ENCODE measurements at places on chromosomes 4 and X. TPM values are rescaled to one million over a fixed set of nuclear protein-coding genes. Genes with fewer than 3 reads are reported as not detected.

DNA sequence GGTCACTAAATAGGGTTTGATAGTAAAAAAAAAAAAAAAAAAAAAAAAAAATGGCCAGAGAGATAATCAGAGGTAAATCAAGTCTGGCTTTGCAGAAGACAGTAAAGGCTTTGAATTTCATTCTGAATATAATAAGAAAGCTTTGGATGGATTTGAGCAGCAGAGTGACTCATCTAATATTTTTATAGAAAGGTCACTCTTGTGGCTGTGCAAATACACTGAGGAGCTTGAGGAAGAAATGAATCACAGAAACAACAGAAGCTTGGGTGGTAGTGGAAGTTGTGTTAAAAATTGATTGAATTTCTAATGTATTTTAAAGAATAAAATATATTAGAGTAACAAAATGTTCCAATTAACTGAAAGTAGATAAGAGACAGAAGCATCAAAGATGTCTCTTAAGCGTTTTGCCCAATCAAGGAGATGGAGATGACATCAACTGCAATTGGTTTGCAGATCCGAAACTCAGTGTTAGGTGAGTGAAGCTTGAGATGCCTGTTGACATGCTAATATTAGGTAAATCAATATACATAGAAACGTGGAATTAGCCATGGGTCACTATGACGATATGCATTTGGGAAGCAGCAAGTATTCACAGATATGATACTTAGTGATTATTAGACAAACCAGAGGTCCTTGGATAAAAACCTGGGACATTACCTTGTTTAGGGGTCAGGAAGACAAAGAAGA is 280.5 kb downstream of the GPM6A start:
- H3K27me3 ChIP-seq = no peaks in the 10 kb centered on the region
- no peaks in the 10 kb centered on the region for H3K36me3 ChIP-seq
- no peak for DNase-seq
- H3K4me1 ChIP-seq = peaks cover 3% of the 10 kb centered on the region

GRCh38 chr4:107388736-107389274 is 331.2 kb downstream of the PAPSS1 start:
- no peak overlapping the region for H3K4me3 ChIP-seq
- no peaks in the 10 kb centered on the region for H3K4me1 ChIP-seq
- DNase-seq = no peak
- no peaks in the 10 kb centered on the region for H3K36me3 ChIP-seq
- H3K27ac ChIP-seq = no peak overlapping the region

DNA sequence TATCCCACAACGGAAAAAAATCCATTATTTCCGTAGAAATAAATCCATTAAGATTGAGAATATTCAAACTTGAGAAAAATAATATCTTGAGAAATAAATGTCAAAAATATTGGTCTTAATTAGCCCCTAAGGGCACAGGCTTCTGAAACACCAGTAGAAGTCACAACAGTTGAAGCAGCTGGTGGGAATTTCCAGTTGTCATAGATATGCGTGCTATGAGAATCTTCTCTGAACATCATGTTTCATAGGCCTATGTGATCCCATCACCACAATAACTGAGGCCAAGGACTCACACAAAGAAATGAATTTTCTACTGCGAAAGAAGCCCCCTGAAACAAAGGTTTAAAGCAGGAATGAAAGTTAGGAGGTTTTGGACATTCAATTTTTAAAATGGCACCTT is 292.0 kb downstream of the DTHD1 start:
- DNase-seq = no peak
- no peaks in the 10 kb centered on the region for H3K36me3 ChIP-seq
- no peaks in the 10 kb centered on the region for H3K27me3 ChIP-seq
- no peak overlapping the region for H3K4me3 ChIP-seq
- H3K27ac ChIP-seq = no peak overlapping the region

GRCh38 chrX:16436348-16437188 is 213.4 kb upstream of the S100G start:
- peak; percentile 47 for DNase-seq
- no peak overlapping the region for H3K27ac ChIP-seq
- no peaks in the 10 kb centered on the region for H3K27me3 ChIP-seq
- H3K36me3 ChIP-seq = no peaks in the 10 kb centered on the region

GRCh38 chrX:10548688-10549087 is 71.7 kb downstream of the MID1 start:
- no peak for DNase-seq
- no peaks in the 10 kb centered on the region for H3K36me3 ChIP-seq
- no peak overlapping the region for H3K4me3 ChIP-seq
- H3K27ac ChIP-seq = no peak overlapping the region
- no peaks in the 10 kb centered on the region for H3K4me1 ChIP-seq

DNA sequence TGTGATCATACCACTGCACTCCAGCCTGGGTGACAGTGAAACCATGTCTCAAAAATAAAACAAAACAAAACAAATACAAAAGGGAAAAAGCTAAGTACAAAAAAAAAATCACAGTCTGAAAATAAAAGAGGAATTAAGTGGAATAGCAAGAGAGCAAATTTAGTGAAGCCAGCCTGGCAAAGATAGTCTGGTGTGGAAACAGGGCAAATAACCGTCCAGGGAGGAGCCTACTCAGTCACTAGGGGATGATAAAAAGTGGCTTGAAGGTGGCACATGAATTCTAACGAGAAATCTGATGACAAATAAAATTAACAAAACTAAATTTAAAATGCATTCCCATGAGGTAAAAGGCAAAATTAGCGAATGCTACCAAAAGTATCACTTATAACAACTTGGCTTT is 8.2 kb downstream of the PDGFC start:
- H3K27me3 ChIP-seq = no peaks in the 10 kb centered on the region
- DNase-seq = no peak
- H3K27ac ChIP-seq = peak overlapping the region; percentile 82
- no peak overlapping the region for H3K4me3 ChIP-seq
- no peaks in the 10 kb centered on the region for H3K4me1 ChIP-seq
- H3K36me3 ChIP-seq = no peaks in the 10 kb centered on the region

- H3K27ac ChIP-seq = no peak overlapping the region
- no peak for DNase-seq
- no peaks in the 10 kb centered on the region for H3K36me3 ChIP-seq
- H3K4me1 ChIP-seq = no peaks in the 10 kb centered on the region
Measured at GRCh38 chr4:156176896-156177295, 223.2 kb upstream of the CTSO start.

DNA sequence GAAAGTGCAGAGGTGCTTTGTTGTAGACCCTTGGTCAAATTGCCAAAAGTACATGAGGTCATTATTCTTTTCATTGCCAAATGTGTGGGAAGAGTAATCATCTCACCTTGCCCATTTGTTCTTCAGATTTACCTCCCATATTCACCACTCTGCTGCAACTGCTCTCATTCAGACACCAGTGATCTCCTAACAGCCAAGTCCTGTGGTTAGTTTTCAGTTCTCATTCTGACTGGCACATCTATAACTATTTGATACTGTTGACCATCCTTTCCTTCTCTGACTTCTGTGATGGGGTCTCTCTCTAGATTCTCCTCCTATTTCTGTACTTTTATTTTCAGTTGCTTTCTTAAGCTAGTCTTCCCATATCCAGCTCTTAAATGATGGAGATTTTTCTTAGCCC is 39.8 kb downstream of the GRIA3 start:
- H3K4me3 ChIP-seq = no peak overlapping the region
- H3K27me3 ChIP-seq = no peaks in the 10 kb centered on the region
- no peak for DNase-seq
- H3K36me3 ChIP-seq = no peaks in the 10 kb centered on the region

DNA sequence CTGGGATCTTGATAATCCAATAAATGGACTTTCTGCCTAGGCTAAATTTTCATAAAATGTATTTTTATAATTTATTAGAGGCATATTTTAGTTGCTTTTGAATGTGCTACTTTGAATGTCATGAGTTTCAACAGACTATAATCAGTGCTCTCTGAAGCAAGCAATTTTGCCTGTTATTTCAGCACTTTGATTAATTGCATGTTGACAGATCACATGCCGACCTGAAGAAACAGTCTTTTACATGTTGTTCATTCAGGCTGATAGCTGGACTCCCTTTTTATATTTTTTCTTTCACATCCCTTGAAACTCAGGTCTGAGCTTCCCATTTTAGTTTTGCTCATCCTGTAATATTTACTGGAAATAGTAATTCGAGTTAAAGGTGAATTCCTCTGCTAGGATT is 341.0 kb downstream of the NAP1L3 start:
- no peaks in the 10 kb centered on the region for H3K4me1 ChIP-seq
- H3K4me3 ChIP-seq = no peak overlapping the region
- no peak for DNase-seq
- no peak overlapping the region for H3K27ac ChIP-seq
- H3K36me3 ChIP-seq = no peaks in the 10 kb centered on the region

DNA sequence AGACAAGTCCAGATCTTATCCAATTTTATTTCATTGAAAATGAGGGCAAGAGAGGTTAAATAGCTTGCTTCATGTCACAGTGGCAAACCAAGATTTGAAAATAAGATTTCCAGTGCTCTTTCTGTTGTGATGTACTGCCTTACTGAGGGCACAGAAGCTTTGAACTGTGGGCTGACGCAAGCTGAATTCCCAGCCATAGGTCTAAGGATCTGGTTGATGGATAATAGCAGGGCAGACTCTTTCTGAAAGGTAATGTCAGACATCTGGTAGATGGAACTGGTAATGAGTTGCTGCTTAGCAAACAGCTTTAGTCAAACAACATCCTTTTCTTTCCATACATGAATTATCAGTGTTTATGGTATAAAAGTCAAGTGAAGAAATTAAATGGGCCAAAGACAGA is 193.9 kb upstream of the RASGEF1B start:
- no peaks in the 10 kb centered on the region for H3K4me1 ChIP-seq
- H3K27ac ChIP-seq = no peak overlapping the region
- no peak for DNase-seq
- no peaks in the 10 kb centered on the region for H3K36me3 ChIP-seq
- no peaks in the 10 kb centered on the region for H3K27me3 ChIP-seq

DNA sequence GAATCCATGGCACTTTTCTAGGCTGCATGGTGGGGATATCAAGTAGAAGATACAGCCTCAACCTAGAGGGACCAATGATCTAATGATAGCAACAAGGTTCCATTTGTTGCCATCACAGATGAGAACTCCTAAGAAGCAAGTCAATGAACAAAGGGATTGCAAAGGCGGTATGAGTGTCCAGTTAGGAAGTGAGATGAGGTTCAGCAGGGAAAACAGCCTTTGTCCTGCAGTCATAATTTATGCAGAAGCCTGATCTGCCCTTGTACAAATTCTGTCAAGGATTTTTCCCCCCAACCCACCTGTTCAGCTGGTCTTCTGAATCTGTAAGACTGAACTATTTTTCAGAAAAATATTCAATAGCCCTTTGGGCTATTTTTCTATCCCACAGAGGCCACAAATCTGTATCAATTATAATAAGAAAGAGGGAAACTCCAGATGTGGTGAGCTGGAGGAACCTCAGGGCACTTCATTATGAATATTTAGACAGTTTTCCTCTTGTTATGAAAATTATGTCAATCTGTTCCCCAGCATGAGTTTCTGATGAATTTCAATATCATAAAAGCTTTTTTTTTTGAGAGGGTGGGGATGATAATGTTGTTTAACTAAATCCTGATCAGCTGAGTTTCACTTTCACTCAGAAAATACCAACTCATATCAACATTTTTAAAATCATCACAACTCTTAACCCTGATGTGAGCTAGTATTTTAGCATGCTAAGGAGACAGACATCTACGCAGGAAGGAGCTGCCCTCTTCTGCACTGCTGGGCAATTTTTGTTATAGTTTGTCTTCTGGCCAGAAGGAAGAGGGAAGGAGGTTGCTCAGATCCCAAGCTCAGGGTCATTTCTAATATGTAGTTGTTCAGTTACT is 127.2 kb upstream of the MAP3K15 start:
- no peaks in the 10 kb centered on the region for H3K27me3 ChIP-seq
- no peak overlapping the region for H3K27ac ChIP-seq
- H3K36me3 ChIP-seq = no peaks in the 10 kb centered on the region
- no peak for DNase-seq
- H3K4me3 ChIP-seq = no peak overlapping the region

DNA sequence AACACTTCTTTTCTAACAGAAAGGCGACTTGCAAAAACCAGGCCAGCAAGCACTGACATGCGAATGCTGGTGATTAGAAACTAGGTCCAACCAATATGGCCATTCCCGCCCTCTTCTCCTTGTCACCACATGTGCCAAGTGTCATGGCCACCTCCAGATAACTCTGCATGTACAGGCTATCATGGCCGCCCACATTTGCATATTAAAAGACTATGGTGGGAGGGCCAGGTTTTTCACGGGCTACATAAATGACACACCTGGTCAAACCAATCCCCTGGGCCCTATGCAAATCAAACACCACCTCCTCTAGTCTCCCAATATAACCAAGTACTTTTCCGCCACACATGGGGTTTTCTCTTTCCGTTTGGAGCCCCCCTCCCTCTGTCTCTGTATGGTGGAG is 40.1 kb downstream of the NUDT11 start:
- H3K4me3 ChIP-seq = no peak overlapping the region
- no peaks in the 10 kb centered on the region for H3K36me3 ChIP-seq
- no peaks in the 10 kb centered on the region for H3K4me1 ChIP-seq

- DNase-seq = no peak
- H3K4me1 ChIP-seq = no peaks in the 10 kb centered on the region
- H3K27me3 ChIP-seq = no peaks in the 10 kb centered on the region
- H3K27ac ChIP-seq = no peak overlapping the region
- no peak overlapping the region for H3K4me3 ChIP-seq
Measured at GRCh38 chr4:81621490-81621889, 149.8 kb upstream of the RASGEF1B start.

- no peaks in the 10 kb centered on the region for H3K4me1 ChIP-seq
- no peak overlapping the region for H3K4me3 ChIP-seq
- H3K27ac ChIP-seq = no peak overlapping the region
- no peaks in the 10 kb centered on the region for H3K36me3 ChIP-seq
Measured at GRCh38 chr4:128416921-128417320, 129.3 kb upstream of the PGRMC2 start.

DNA sequence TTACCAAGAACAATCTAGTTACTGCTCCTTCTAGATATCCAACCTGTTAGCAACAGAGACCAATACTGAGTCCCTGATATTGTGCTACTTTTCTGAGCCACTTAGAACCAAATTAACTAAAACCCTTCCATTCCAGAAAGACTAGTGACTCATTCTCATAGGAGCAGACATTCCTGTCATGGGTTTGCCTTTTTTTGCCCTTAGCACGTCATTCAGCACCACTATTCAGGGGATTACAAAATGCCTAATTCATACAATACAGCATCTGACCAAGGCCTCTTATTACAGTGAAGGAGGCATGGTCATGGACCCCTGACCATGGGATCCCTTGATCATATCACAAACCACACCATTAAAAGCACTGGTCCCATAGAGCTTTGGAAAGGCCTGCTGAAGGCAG is 123.8 kb upstream of the CXCL13 start:
- no peak for DNase-seq
- no peaks in the 10 kb centered on the region for H3K4me1 ChIP-seq
- H3K36me3 ChIP-seq = no peaks in the 10 kb centered on the region
- no peak overlapping the region for H3K4me3 ChIP-seq
- no peak overlapping the region for H3K27ac ChIP-seq
- no peaks in the 10 kb centered on the region for H3K27me3 ChIP-seq

The TMPRSS11F gene
- total RNA-seq = not detected

The CCDC110 gene
- total RNA-seq = not detected

The HTN3 gene
- not detected for total RNA-seq

The SLBP gene
- total RNA-seq = 40.3 TPM

The UGT2B10 gene
- total RNA-seq = not detected

The PAPSS1 gene
- 24.6 TPM for total RNA-seq

The ATP1B4 gene
- total RNA-seq = not detected

The KDR gene
- total RNA-seq = 218 TPM

The SCD5 gene
- total RNA-seq = 4.6 TPM

The VEGFC gene
- 31.5 TPM for total RNA-seq
